ENCODE measurements at places on chromosomes 7 and 10.
A peak's percentile ranks its signal among the peaks of the same experiment; 100 is the strongest.

- DNase-seq, result no peak
These were observed 17.0 kb downstream of the CDK14 start for GRCh38 chr7:90613088-90613498.

DNA sequence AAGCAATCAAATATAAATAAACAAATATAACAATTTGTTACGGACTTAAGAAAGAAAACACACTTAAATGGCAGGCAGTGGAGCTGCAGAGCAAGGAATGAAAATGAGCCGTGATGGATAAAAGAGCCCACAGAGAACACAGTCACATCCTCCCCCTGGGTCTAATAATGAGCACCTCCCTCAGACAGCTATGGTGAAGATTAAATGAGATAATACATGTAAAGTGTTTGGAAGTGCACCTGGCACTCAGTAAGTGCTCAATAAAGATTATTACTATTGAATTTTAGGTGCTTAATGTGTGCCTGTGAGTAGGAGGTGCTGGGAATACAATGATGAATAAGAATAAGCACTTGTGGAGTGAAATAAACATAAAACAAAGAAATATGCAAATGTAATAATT is 49.1 kb upstream of the CABCOCO1 start:
- no peak for DNase-seq

GRCh38 chr7:96430356-96430755 is 108.5 kb upstream of the SLC25A13 start:
- DNase-seq, result no peak

DNA sequence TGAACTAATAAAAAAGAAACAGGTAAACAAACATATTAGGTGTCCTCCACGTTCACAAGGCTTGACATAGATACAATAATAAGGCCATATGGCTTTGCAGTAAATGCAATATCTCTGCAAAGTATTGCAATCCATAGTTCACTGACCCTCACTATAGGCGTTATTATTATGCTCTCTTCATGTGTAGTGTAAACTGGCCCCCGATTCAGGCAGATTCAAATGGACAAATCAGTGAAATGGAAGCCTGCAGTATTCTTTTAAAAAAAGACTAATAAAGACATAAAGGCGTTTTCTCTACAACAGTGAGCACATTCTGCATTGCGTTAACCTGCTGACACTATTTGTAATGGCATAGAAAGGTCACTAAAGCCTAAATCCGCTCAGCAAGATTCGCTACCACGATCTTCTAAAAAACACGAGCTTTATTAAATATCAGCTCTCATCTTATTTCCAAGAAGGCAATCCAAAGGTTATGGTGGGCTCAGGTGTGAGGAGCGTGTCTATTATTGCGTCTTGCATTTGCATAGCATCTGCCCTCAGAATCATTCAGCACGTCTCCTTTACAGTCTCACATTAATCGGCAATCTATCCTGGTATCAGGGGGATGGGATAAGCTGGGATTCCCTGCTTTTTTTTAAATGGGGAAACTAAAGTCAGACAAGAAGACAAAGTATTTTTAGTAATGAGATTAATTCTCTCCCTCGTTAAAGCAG is 36.2 kb downstream of the FRMD4A start:
- no peak for DNase-seq

GRCh38 chr10:22479419-22479818 is 134.1 kb downstream of the SPAG6 start:
- no peak for DNase-seq

DNA sequence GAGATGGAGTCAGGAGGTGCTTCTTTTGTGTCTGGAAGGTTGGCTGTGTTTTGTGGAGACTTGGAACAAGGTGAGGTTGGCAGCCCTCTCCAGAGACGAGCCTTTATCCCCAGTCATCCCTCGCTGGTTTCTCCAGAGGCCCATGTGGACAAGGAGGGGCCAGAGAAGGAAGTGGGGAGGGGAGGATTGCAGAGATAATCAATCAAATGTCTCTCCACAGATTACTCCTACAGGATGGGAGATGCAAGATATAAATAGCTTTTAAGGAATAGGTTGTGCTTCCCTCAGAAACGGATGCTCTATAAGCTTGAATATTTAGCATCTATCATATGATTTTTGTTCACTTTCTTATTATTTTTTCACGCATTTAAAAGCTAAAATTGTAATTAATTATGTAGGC is 70.4 kb upstream of the VWDE start:
- DNase-seq, result no peak

- no peak for DNase-seq
These were observed 71.2 kb downstream of the ADRA2A start for GRCh38 chr10:111148025-111148424.

- no peak for DNase-seq
These were observed 200.5 kb downstream of the MDFIC start for GRCh38 chr7:115122388-115122787.

- peak; percentile 54 for DNase-seq
These were observed 12.2 kb downstream of the TRPV6 start for GRCh38 chr7:142873281-142873784.

DNA sequence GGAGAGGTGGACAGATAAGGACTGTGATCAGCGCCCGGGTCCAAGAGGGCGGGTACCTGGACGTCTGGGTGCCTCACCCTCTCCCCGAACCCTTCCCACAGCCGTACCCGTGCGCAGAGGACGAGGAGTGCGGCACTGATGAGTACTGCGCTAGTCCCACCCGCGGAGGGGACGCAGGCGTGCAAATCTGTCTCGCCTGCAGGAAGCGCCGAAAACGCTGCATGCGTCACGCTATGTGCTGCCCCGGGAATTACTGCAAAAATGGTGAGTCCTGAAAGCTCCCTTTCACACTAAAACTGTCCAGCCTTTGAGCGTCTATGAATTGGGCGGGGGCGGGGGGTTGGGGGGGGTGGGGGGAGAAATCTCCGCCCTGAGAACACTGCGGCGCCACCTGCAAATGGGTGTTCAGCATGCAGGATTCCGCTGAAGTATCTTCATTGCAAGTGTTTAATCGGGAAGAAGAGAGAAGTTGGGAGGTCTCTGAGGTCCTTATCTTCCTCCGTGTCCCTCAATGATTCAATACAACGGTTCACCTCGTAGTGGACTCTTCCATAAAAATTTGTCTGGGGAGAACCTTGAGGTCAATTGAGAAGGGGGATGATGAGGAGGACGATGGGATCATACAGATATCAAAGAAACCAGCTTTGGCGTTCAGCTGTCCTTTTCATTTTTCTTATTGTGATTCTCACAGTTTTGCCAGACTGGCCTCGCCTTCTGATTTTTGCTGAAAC is 906 bp downstream of the DKK1 start:
- DNase-seq, result no peak

DNA sequence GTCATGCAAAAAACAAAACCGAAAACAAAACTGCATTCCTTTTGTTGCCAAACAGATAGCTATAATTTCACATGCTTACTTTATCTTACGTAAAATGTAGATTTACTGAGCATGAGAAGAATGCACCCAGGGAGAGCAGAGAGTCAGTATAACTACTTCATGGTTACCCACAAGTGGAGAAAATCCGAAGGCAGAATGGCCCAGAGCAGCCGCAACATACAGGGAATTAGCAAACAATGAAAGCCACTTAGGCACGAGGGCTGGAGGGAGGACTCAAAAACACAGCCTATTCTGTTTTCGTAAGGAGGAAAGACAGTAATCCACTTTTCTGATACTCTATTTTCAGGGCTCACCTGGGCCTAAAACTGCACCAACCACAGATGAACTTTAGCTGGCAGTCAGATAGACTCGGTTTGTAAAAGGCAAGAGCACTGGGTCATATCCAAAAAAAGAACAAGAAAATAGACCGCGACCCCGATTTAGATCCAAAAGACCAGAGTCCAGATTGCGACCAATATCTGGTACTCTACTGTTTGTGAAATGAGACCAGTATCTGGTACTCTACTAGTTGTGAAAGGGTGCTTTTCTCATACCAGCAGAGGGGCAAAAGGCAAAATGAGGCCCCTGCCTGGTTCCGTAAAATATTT is 1.3 kb downstream of the ITPRIP start:
- DNase-seq, result peak; percentile 21

DNA sequence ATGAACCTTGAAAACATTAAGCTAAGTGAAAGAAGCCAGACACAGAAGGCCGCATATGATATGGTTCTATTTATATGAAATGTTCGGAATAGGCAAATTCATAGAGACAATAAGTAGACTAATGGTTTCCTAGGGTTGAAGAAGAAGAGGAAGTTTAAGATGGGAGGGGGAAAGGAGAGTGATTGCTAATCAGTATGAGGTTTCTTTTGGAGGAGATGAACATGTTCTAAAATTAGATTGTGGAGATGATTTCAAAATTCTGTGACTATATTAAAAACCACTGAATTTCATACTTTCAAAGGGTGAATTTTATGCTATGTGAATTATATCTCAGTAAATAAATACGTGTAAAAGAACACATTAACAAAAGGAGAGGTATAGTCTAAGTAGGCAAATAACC is 176.4 kb upstream of the HPS1 start:
- DNase-seq, result no peak

Measured in ELF-1 (cell line).